ENCODE measurements at places on chromosomes 4 and X. TPM values are rescaled to one million over a fixed set of nuclear protein-coding genes. Genes with fewer than 3 reads are reported as not detected.

Gene SMARCA5
- 58.2 TPM for polyA plus RNA-seq

Gene FGF13
- 64.5 TPM for polyA plus RNA-seq

Gene APOOL
- 14.5 TPM for polyA plus RNA-seq

Gene CT83
- polyA plus RNA-seq, result not detected

Gene CLIC2
- polyA plus RNA-seq, result 3.1 TPM

Gene PRRG3
- polyA plus RNA-seq, result 33.5 TPM

Gene SMARCA1
- polyA plus RNA-seq, result 82.3 TPM

Gene DUX4
- not detected for polyA plus RNA-seq

Gene VEGFD
- polyA plus RNA-seq, result 1.6 TPM

Gene MAMLD1
- 14.7 TPM for polyA plus RNA-seq

Gene ERAS
- polyA plus RNA-seq, result not detected

Gene UGT8
- polyA plus RNA-seq, result 0.38 TPM

Gene PCYT1B
- polyA plus RNA-seq, result 1.6 TPM

Gene CCSER1
- polyA plus RNA-seq, result 0.59 TPM

Gene CT47A7
- not detected for polyA plus RNA-seq

Gene CENPVL1
- polyA plus RNA-seq, result not detected

Gene VSIG4
- 14.2 TPM for polyA plus RNA-seq

Gene HPGD
- polyA plus RNA-seq, result 11.0 TPM

Gene OPN1LW
- polyA plus RNA-seq, result not detected

Gene BEND2
- polyA plus RNA-seq, result 0.11 TPM

Measured in muscle of back (tissue), 13 donors.